ENCODE measurements at places on chromosomes 2 and 18.
A peak's percentile ranks its signal among the peaks of the same experiment; 100 is the strongest.

GRCh38 chr2:153917570-153917969 lies 45.8 kb downstream of the GALNT13 start:
- no peak for DNase-seq

DNA sequence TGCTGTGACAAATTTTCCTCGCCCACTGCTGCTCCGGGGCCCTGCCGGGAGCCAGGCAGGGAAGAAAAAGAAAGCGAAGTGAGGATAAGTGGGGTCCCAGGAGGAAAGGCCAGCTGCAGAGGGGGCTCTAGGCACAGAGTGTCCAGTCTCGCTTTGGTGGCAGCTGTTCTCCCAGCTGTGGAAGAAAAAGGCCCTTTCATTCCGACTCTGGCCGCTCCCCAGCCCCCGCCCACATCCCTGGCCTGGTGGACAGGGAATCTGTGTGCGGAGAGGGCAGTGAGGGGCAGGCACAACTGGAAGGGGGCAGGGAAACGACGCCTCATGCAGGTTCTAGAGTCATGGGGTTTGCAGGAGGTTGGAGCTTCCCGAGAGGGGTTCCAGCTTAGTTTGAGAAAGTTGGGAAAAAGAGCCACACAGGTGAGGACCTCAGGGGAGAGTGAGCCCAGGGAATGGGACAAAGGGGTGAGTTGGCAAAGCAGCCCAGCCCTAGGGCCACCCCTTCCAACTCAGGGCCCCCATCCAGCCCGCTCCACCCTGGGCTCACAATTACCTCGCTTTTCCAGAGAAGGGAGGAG lies 1.8 kb downstream of the RTKN start:
- DNase-seq = no peak

- DNase-seq = no peak
These were observed 277.3 kb downstream of the PTPRM start for GRCh38 chr18:7844418-7844817.

- DNase-seq = peak; percentile 48
These were observed 29.2 kb upstream of the STK17B start for GRCh38 chr2:196200557-196200956.

DNA sequence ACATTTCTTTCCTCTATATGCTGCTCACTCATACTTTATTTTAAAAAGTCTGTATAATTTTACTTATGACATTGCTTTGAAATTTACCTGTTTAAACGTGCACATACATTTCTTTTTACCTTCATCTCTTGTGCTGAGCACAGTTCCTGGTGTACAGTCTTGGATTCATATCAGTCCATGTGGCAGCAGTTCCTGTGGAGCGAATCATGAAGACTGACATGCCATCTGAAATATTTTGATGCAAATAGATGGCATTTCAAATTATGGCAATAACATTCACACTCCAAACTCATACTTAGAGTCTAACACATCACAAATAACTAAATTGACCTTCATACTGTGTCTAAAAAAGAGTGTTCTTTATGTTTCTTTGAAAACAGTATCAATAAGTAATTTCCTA lies 90.3 kb upstream of the CDH2 start:
- DNase-seq = no peak

DNA sequence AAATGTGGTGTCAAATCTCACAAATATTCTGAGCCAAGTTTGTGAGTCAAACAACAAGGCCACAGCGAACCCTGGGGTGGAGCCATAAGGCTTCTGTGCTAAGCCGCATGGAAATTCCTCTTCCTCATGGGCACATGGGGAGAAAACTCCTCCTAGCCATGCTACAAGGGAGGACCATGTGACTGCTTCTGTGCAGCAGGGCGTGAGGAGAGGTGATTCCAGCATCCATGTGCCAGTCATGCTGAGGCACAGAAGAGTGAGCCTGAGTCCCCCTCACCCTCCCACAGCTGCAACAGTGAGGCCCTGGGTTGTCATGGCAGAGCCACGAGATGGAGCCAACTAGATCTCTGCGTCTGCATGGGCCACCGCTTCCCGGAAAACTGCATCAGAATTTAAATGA lies 488.8 kb upstream of the RAB6C start:
- DNase-seq = no peak

DNA sequence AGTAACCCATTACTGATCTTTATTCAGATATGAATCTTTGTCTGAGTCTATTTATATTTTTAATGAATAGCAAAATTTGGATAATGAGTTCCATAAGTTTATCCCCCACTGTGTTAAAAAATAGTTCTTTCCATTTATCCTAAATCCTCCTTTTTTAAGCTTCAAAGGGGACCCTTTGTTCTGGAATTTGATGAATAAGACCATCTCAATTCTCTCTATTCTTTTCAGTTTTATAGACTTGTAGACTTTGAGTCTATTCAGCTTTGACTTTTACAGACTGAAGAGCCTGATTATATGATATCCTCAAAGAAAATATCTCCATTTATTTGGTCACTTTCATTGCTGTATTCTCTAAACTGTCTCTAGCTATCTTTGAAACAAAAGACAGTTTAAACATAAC lies 2146.1 kb upstream of the CELF4 start:
- DNase-seq = no peak

- no peak for DNase-seq
These were observed 317.6 kb downstream of the PRKCE start for GRCh38 chr2:45968946-45969584.

DNA sequence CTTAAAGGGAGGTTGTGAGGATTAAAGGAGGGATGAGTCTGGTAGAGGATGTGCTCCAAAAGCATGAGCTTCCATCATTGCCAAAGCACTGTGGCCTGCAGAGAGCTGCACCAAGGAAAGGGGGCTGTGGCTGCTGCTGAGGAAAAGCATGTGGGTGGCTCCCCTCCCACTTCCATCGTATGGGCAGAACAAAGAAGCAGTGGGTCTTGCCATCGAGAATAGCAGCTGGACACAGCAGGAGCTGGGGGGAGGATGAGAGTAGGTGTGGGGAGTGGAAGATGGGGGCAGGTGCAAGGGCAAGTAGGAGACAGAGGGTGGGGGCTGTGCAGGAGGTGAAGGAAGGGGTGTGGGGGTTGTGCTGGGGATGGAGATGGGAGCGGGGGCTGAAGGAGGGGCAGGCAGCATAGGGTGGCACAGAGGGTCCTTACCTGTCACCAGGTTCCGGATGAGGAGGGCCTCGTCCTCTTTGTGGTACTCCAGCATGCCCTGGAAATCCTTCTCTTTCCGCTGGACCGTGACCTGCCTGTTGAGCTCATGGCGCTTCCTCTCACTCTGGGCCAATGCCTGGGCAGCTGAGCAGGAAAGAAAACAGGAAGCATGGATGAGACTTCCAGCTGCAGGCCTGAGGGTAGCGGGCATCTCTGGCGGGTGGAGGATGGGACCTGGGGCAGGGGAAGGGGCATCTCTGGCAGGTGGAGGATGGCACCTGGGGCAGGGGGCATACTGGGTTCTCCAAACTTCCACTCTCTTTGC lies 33.6 kb upstream of the ACAA2 start:
- DNase-seq = no peak

- no peak for DNase-seq
These were observed 357.3 kb upstream of the SLC8A1 start for GRCh38 chr2:40809156-40809555.

DNA sequence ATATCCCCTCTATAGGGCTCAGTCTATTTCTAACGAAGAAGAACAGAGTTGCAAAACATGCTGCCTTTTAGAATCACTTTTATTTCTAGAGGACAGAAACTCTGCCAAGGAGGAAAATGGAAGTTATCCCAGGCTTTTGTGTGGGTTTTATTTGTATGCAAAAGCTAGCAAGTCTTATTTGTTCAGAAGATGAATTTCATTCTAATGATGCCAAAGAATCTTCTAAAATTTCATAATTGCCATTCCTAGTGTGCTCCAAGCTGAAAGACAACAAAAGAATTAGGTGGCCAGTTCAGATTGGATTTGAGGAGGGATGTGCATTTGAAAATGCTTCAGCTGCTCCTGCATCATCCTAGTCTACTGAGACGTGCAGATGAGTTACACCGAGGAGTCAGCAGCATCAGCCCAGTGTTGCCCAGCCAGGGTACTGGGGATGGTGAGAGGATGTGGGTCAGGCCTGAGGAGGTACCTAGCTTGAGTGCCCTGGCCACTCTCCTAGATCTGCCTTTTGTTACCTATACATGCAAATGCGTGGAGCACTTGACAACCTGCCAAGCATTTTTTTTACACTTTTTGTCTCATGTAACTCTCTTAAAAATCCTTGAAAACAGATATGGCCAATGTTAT lies 80.1 kb downstream of the KCNS3 start:
- DNase-seq = no peak

- DNase-seq = no peak
These were observed 91.4 kb upstream of the LINC00305 start for GRCh38 chr18:64240316-64240715.

- DNase-seq = no peak
These were observed 213.3 kb downstream of the NAPG start for GRCh38 chr18:10739152-10739551.

- DNase-seq = no peak
These were observed 46.9 kb upstream of the STRN start for GRCh38 chr2:37013315-37013641.

Measured in GM10248 (cell line).